ENCODE measurements at places on chromosomes 11 and 22. TPM values are rescaled to one million over a fixed set of nuclear protein-coding genes. Genes with fewer than 3 reads are reported as not detected.
A peak's percentile ranks its signal among the peaks of the same experiment; 100 is the strongest.

DNA sequence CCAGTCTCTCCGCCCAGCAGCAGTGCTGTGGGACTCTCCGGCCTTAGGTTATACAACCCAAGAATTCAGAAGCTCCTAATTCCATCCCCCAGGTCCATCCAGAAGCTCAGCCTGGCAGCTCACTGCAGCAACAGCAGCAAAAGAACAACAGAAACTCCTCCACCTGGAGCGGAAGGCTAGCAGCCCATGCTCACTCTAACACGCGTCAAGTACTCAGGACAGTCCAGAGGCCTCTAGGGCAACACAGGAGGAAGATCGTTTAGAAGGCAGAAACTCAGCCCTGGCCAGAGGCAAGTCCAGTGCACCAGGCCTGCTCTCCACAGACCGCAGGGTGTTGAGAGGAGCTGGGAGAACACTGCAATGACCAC is 17.1 kb downstream of the PLA2G6 start:
- no peak for DNase-seq

GRCh38 chr11:16610213-16610737 is 128.2 kb upstream of the C11orf58 start:
- DNase-seq = no peak

DNA sequence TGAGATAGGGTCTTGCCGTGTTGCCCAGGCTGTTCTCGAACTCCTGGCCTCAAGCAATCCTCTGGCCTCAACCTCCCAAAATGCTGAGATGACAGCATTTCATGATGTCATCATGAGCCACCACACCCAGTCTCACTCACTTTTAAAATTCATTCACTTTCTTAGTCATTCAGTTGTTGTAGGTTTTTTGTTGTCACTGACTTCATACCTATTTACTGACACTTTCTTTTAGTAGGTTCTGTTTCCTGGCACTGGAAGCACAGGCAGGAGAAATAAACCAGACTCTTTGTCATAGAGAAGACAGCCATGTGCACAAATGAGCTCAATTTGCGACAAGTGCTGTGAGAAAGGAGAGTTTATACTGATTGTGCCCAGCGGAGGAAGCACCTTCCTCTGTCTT is 10.5 kb downstream of the ART5 start:
- no peak for DNase-seq

DNA sequence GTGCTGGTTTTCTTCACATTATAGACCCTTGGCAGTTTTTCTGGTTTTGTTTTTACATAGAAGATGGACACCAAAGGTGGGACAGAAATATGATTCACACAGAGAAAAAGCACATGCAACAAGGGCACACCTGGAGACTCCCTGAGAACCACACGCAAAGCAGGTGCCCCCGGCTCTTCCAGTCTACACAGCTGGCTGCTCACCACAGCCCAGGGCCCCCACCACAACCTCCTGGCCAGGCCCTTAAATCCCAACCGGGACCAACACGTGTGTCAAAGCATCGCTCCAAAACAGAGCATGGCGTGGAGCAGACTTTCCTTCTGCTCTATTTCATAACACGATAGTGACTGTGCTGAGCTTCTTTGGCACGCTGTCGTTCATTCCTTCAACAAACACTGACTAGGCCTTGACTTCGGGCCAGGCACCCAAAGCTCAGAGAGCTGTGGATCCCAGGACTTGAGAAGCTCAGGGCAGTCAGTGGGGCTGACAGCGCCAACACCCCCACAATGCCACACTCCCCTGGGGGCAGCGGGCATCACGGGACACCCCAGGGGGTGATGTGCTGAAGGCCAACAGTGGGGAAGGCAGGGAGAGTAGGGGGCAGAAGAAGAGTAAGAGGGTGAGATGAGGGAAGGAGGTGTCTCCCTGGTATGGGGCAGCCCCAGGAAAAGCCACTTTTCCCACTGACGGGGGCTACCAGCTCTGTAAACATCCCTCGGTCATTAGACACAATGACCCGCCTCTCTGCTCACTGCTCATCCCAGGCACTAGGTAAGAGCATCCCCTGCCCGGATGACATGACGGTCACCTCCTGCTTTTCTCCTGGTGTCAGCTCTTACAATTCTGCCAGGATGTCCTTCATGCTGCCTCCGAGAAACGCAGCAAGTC is 26.0 kb downstream of the CELSR1 start:
- DNase-seq = no peak

- no peak for DNase-seq
These were observed 310.8 kb upstream of the SORL1-AS1 start for GRCh38 chr11:121763526-121763925.

DNA sequence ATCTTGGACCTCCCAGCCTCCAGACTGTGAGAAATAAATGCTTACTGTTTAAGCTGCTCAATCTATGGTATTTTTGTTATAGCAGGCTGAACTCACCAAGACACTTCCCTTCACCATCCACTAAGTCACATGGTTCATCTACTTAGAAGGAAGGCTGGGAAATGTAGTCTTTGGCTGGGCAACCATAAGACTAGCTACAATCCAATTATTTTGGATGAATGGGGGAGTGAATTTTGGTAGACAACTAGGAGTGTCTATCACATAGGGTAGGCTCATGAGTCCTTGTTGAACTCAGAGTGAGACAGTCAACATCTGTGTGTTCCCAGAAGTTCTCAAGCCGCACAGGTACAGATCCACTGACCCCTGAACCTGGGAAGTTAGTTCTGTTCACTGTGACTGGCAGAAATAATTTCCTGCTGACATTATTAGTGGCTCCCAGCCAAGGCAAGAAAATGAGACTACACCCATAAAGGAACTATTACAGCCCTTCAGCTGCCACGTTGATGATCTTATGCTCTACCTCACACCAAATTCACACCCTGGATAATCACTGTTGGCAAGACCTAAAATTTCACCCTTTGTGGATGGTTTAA is 3.1 kb upstream of the SLC35C1 start:
- DNase-seq = no peak

- no peak for DNase-seq
These were observed 10.8 kb downstream of the RIBC2 start for GRCh38 chr22:45424241-45424731.

GRCh38 chr11:73245461-73245860 is 26.7 kb upstream of the P2RY6 start:
- DNase-seq = no peak

GRCh38 chr11:14713496-14714244 is 70.1 kb downstream of the PDE3B start:
- DNase-seq = no peak

ROBO3 gene
- 9.9 TPM for total RNA-seq

DNA sequence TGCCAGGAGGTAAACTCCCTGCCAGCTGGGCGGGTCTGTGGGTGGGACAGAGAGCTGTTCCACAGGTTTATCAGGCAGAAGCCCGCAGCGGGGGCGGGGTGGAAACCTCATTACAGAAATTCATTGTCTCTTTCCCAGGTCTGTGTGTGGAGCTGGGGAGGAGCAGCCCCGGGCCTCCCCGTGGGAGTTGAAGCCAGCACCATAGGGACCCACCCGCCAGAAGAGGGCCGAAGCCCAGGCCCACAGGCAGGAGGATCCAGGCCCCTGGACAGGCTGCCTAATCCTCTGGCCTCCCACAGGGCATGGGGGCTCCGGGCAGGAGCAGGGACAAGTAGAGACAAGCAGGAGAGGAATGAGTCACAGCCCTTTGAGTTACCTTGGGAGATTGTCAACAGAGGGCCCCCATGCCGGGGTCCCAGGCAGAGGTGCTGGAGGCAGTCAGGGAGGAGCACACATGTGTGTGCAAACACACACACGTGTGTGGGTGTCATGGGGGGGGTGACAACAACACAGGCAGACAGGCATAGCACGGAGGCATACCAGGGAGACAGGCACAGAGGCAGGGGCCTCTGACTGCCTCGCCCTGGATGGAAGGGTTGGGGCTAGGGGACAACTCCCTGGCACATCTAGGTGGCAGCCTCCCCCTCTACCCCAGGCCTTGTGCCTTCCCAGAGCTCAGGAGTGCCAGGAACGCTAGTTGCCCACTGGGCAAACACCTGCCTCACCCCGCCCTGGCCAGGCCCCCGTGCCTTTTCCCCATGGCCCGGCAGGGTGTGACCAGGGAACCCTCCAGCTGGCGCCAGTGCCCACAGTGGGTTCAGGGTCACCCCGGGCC is 1.4 kb downstream of the CDC42BPG start:
- peak; percentile 89 for DNase-seq

LMO2 gene
- total RNA-seq = 8.0 TPM

HIRA gene
- 10.6 TPM for total RNA-seq

MGAT3 gene
- 0.99 TPM for total RNA-seq

MRGPRF gene
- total RNA-seq = 4.7 TPM

DNA sequence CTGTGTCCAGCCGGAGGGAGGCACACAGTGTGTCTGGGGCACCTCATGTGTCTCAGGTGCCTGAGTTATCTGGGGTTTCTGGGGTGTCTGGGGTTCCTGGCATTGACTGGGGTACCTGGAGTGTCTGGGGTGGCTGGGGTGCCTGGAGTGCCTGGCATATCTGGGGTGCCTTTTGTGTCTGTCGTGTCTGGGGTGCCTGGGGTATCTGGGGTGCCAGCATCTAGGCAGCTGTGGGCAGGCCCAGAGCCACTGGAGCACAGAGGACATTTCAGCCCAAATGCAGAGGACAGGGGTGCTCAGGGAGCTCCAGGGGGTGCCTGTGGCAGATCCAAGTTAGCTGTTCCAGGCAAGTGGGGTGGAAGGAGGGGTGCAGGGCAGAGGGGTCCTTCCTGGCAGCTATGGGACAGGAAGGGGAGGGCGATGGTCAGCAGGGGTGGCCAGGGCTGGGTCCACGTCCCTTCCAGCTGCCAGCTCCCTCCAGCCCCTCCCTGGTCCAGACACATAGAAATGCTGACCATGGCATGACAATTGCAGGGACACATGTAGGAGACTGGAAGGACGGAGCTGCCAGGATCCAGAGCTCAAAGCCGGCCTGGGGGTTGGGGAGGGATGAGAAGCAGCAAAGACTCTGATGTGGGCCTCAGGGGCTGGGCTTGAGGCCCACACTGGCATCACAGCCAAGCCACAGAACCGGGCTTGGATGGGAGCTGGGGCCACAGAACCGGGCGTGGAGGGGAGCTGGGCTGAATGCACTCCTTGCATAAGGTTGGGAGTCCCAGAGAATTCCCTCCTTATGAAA is 133.0 kb downstream of the BRD1 start:
- no peak for DNase-seq

WNT7B gene
- 2.1 TPM for total RNA-seq

DNA sequence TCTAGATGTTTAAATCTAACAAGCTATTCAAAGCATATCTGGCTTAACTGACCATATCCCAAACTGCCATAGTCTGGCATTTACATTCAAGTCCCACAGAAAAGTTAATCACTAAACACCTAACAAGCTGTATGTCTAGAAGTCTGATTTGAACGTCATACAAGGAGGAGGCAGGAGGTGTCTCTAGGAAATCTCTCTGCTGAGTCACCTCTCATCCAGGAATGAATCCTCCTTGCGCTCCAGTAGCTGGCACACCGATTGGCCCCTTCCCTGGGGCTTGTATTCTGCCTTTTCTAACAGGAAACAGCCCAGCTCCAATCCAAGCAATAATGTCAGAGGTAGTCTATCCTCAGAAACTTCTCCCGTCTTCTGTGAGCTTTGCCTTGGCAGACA is 31.8 kb downstream of the FEZ1 start:
- no peak for DNase-seq

GRCh38 chr22:47176573-47177333 is 414.3 kb downstream of the TBC1D22A start:
- DNase-seq = peak; percentile 4

ADORA2A gene
- 19.4 TPM for total RNA-seq

DNA sequence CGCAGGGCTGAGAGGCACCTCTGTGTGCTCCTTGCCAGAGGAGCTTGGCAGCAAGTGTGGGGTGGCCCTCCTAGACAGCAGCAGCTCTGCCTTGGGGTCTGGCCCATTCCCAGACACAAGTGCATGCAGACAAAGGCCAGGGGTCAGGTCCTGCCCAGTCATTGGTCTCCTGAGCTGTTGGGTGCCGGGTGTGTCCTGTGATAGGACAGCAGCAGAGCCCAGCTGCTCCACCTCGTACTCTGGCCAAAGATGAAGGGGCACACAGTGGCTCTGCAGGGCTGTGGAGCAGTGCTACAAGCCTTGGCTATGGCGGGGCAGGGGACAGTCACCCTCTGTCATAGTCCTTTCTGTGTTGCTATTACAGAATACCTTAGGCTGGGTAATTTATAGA is 17.3 kb upstream of the OSBPL5 start:
- no peak for DNase-seq

DNA sequence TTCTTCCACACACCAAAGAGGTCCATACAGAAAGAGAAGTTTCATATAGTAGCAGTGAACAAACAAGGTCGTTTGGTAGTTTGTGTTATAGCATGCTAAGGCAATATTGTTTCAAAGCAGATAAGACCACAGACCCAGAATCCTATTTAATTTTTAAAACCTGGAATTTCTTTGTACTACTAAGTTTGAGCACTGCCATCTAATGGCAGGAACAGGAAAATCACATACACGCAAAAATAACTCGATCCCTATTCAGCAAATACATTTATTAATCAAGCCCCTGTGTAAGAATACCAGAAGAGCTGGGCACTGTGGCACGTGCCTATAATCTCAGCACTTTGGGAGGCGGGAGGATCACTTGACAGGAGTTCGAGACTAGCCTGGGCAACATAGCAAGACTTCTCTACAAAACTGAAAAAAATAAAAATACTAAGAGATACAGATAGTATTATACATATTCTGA is 2.9 kb upstream of the BTBD10 start:
- DNase-seq = peak; percentile 18

DNA sequence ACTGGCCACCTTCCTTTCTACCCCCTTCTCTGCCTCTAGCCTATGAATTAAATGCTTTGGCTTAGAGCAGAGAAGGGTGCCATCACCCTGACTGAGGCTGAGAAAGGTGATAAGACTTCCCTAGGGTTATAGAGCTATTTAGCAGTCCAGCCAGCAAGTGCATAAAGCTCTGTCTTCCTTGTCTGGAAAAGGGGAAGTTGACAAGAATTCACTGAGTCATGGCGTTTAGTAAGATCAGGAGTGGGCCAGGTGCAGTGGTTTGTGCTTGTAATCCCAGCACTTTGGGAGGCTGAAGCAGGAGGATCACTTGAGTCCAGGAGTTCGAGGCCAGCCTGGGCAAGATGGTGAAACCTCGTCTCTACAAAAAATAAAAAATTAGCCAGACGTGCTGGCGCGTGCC is 63.1 kb downstream of the LHFPL7 start:
- no peak for DNase-seq

ZBTB16 gene
- 150 TPM for total RNA-seq

DNA sequence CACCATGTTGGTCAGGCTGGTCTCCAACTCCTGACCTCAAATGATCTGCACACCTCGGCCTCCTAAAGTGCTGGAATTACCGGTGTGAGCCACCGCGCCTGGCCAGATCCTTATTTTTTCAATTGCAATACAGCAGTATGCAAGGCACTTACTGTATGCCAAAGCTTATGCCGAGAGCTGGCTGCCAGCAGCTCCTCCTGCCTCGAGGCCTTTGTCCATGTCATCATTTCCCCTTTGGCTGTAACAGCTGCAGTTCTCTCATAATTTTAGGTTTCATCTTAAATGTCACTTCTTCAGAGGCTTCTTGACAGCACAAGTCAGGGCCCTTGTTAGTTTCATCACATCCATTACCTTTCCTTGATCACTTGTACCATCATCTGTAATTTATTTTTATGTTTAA is 1.5 kb upstream of the SREBF2 start:
- no peak for DNase-seq

Measured in body of pancreas (tissue), 4 donors.